Right cardiac atrium (tissue), 5 donors: ENCODE measurements at places on chromosomes 4 and X. TPM values are rescaled to one million over a fixed set of nuclear protein-coding genes. Genes with fewer than 3 reads are reported as not detected.

The SLC10A4 gene
- total RNA-seq: not detected

The DUX4 gene
- not detected for total RNA-seq

The NDNF gene
- 2.1 TPM for total RNA-seq

The ARHGAP24 gene
- 36.5 TPM for total RNA-seq

The NUDT11 gene
- total RNA-seq: 0.21 TPM

The NWD2 gene
- not detected for total RNA-seq

The HPGDS gene
- total RNA-seq: 1.0 TPM

The TMPRSS11B gene
- not detected for total RNA-seq

The GAGE12E gene
- not detected for total RNA-seq

The TEX11 gene
- total RNA-seq: not detected

DNA sequence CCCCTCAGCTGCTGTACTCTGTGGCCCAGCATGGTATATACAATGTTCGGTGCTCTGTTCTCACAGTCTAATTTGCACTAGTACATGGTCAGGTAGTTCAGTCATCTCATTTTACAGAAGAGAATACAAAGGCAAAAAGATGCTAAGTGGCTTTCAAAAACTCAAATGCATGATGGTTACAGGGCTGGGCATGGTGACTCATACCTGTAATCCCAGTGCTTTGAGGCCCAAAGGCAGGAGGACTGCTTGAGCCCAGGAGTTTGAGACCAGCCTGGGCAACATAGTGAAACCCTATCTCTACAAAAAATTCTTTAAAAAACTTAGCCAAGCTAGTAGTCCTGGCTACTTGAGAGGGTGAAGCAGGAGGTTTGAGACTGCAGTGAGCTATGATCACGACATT lies 210.5 kb upstream of the KIT start:
- DNase-seq: no peak

DNA sequence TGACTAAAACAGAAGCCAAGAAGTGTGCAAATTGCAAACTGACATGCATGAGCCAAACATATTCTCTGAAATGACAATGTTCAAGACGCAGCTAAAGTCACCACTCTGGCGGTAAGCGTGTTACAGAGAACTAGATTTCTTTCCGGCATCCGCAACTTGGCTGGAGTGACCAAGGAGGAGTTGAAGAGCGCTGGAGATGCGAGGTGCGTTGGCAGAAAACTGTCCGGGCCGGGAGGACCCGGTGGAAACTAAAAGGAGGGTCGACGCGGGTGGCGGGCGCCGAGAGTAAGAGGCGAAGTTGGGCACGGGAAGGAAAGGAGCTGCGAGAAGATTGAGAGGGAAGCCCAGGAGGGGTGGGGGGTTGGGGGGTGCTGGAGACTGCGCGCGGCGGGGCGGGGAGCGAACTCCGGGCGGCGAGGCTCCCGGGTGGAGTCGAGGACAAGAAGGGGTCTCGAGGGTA lies 807 bp downstream of the SEL1L3 start:
- no peak for DNase-seq

- no peak for DNase-seq
Measured at GRCh38 chrX:151982222-151982621, 7.7 kb upstream of the GABRE start.

DNA sequence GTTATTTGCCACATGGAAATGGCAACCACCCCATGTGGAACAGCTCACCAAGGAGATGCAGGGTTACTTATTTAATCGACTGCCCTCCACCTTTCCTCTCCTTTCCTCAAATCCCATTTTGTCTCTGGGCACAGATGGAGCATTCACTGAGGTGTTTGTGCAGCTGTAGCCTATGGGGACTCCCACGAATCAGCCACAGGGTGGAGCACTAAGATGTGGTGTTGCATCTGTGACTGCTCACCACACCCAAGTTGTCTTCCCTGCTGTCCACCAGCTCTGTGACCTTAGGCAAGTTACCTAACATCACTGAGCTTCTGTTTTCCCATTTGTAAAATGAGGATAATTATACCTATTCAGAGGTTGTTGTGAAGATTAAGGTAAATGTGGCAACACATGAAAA lies 252.4 kb upstream of the CPEB2 start:
- peak; percentile 60 for DNase-seq

- no peak for DNase-seq
Measured at GRCh38 chrX:39592776-39593175, 505.0 kb downstream of the BCOR start.

- DNase-seq: peak; percentile 63
Measured at GRCh38 chrX:110003167-110004156, 548 bp downstream of the TMEM164 start.

- DNase-seq: no peak
Measured at GRCh38 chr4:145825255-145825654, 113.4 kb downstream of the ZNF827 start.

DNA sequence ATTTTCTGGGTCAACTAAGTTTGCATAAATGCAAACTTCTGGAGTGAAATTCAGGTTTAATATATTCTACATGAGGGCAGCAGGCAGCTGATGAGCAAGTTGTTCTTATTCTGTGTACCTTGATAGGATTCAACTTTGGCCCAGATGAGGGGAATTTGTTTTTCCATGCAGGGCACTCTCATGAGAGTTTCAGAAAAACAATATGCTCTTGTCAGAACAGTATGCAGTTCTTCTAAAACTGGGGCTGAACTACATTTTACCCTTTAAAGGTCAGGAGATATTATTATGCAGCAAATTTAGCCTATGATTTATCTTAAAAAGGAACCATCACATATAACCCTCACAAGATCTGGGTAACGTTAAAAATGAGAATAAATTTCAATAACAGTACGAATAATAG lies 19.2 kb downstream of the GPRIN3 start:
- no peak for DNase-seq

DNA sequence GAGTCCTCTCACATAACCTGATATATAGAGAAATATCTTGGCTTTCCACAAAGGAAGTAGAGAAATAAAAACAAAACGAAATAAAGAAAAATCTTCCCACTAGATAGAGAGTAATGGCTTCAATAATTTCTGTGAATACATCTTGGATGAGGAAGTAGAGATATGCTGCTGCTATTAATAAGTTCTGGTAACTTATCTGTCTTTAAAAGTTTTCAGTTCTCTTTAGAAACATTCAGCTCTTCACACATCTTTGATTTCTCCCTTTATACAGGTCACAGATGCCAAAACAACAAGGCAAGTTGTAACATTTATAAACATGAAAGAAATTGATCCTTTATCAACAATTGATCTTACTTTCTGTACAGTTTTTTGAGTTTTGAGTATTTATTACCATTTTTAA lies 615.8 kb downstream of the TRAM1L1 start:
- no peak for DNase-seq

- DNase-seq: no peak
Measured at GRCh38 chrX:51760657-51761056, 17.4 kb downstream of the GSPT2 start.

- no peak for DNase-seq
Measured at GRCh38 chr4:78610546-78611214, 59.1 kb downstream of the ANXA3 start.

DNA sequence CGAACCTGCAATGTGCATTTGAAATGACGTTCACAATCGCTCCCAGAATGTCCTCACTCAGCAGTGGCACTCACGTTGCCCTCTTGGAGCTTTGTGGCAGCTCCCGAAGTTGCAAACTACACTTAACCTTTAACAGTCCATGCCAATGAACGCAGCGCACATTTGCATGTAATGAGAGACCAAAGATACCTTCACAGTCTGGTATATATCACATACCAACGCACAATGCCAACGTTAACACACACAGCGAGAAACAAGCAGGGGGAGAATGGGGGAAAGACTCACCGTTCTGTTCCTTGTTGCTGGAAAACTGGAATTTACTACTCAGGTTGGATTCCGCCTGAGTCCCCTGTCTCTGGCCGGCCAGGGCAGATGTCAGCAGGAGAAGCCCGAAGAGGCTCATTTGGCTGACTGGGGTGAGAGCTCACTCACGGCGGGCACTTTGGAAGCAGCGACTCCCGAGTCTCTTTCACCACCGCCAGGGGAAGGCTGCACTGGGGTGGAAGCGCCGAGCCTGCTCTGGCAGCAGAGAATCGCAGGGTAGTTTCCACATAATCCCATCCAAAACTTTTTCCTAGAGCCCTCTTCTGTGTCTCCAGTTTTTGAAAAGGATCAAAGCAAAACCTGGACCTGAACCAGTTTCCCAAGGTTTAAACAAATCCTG lies 966 bp downstream of the PDGFC start:
- DNase-seq: peak; percentile 86

DNA sequence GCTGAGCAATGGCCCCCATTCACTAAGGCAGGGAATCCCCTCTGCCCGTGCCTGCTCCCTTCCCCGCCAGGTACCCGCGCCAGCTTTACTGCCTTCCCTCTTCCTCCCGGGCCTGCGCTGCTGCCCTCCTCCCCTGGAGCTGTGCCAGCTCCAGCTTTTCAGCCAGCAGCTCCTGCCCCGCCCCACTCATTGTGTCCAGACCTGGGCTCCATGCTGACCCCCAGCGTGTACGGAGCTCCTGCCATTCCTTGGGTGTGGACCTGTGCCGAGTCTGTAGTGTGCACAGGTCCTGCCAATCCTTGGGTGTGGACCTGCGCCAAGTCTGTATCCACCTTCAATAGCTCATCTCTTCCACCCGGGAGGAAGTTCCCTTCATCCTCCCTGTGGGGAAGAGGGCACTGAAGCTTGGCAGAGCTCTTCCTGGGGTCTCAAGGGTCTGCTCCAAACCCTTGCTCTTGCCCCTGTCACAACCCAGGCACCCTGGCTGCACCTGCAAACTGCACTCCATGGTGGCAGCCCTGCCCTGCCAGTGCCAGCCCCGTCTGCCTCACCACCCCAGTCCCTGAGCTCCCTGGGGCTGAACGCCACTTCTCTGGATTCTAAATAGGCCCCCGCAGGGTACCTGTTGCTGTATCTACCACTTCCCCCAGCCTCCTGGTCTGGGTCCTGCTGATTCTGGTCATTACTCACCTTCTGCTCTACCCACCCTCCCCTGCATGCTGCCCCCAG lies 63.9 kb downstream of the TRMT44 start:
- DNase-seq: peak; percentile 68

GRCh38 chr4:55757356-55757952 lies 62.1 kb upstream of the EXOC1L start:
- DNase-seq: no peak

GRCh38 chrX:116230130-116230898 lies 59.8 kb downstream of the AGTR2 start:
- no peak for DNase-seq

- peak; percentile 81 for DNase-seq
Measured at GRCh38 chr4:155759372-155760252, 791 bp downstream of the GUCY1B1 start.

DNA sequence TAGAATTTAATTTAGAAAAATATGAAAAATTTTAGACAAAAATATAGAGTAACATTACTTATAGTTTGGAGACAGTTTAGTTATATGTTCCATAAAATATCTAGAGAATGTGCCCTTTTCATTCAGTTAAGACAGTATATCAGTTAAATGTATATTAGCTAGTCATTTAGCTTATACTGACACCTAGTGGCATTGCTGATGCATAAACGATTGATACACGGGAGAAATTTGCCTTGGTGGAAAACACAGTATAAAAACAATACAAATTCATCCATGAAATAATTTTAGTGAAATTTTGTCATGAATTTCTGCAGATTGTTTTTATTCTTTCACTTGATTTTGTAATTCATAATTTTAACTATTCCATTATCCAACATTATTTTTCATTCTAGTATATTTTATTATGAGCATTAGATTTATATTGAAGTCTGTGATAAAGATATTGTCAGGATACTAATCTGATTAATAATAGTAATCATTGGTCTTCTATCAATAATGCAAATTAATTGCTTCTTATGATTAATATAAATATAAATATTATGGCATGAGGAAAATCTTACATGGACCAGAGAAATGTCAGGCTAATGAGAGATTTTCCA lies 219.0 kb downstream of the TLL1 start:
- no peak for DNase-seq

- no peak for DNase-seq
Measured at GRCh38 chr4:43471950-43472349, 579.4 kb downstream of the GRXCR1 start.
